ENCODE measurements at places on chromosomes 4 and X.

GRCh38 chr4:3473996-3474765 is 11.1 kb downstream of the DOK7 start:
- DNase-seq = no peak
- no peaks in the 10 kb centered on the region for H3K36me3 ChIP-seq
- no peak overlapping the region for H3K4me3 ChIP-seq
- peaks cover 4% of the 10 kb centered on the region for H3K27me3 ChIP-seq

DNA sequence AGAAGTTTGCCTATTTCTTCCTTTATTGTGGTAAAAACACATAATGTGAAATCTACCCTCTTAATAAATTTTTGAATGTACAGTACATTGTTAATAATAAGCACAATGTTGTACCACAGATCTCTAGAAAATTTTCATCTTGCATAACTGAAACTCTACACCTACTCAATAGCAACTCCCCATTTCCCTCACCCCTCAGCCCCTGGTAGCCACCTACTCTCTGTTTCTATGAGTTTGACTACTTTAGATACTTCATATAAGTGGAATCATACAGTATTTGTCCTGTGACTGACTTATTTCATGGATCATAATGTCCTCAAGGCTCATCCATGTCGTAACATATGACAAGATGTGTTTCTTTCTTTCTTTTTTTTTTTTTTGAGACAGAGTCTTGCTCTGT is 446.4 kb downstream of the RPA4 start:
- H3K27ac ChIP-seq = no peak overlapping the region
- H3K27me3 ChIP-seq = no peaks in the 10 kb centered on the region
- DNase-seq = no peak
- H3K4me3 ChIP-seq = no peak overlapping the region
- no peaks in the 10 kb centered on the region for H3K4me1 ChIP-seq
- H3K36me3 ChIP-seq = no peaks in the 10 kb centered on the region

- no peaks in the 10 kb centered on the region for H3K4me1 ChIP-seq
- no peaks in the 10 kb centered on the region for H3K27me3 ChIP-seq
- H3K27ac ChIP-seq = no peak overlapping the region
- H3K36me3 ChIP-seq = no peaks in the 10 kb centered on the region
- no peak overlapping the region for H3K4me3 ChIP-seq
Observed at GRCh38 chrX:8049827-8050226, 121.2 kb downstream of the VCX2 start.

- DNase-seq = no peak
- H3K4me3 ChIP-seq = no peak overlapping the region
- H3K36me3 ChIP-seq = no peaks in the 10 kb centered on the region
- H3K27ac ChIP-seq = no peak overlapping the region
- H3K4me1 ChIP-seq = no peaks in the 10 kb centered on the region
Observed at GRCh38 chr4:102843273-102843672, 15.9 kb upstream of the UBE2D3 start.

DNA sequence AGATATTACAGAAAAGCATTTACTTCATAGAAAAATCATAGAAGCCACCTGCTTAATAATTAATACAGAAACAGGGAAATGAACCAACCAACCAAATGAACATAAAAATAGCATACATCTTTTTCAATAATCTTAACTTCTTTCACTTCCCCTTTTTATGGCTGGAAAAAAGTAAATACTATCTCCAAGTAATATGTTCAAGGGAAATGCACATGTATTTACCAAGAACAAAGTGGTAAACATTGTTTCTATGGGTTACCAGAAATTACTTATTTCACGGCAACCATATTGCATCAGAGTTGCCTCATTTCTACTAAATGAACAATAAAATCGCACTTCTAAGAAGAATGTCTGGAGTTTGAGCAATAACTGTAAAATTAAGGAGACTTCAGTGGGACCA is 321.3 kb downstream of the TMA16 start:
- no peaks in the 10 kb centered on the region for H3K36me3 ChIP-seq
- H3K27me3 ChIP-seq = no peaks in the 10 kb centered on the region
- H3K4me3 ChIP-seq = no peak overlapping the region
